Stimulated activated CD8-positive, alpha-beta memory T cell treated with anti-CD3 and anti-CD28 coated beads, Interleukin-7, amount 100 ng/mL, for 1 hour (primary cell): ENCODE measurements at places on chromosomes 12 and 14.

GRCh38 chr14:88325883-88326282 is 2.8 kb upstream of the KCNK10 start:
- DNase-seq: no peak

DNA sequence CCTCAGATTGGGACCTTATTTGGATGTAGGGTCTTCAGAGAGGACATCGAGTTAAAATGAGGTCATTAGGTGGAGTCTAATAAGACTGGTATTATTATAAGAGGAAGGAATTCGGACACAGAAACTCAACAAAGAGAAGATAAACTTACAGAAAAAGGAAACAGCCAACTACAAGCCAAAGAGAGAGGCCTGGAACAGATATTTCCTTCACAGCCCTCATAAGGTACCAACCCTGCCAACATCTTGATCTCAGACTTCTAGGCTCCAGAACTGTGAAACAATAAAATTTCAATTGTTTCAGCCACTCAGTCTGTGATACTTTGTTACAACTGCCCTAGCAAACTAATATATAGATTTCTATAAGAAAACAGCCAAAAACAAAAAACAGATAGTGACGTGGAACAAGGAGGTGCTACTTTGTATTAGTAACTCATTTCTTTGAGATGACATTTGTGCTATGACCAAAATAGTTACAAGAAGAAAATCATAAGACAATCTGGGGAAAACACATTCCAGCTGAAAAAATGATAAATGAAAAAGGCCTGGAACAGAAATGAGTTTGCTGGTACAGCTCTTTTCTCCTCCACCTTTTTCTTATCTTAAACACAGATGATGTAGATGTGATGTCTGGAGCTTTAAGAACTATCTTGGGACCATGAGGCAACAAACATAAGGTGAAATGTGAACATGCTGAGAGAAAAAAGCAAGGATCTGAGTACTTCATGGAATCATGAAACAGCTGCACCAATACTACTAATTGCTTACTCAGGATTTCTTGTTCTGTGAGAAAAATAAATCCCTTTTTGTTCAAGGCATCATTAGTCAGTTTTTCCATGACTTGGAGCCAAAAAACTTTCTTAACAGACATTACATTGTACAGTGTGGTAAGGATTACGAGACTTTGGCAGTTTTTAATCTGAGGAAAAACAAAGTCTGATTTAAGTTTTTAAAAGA is 243.2 kb downstream of the ANO6 start:
- DNase-seq: no peak

DNA sequence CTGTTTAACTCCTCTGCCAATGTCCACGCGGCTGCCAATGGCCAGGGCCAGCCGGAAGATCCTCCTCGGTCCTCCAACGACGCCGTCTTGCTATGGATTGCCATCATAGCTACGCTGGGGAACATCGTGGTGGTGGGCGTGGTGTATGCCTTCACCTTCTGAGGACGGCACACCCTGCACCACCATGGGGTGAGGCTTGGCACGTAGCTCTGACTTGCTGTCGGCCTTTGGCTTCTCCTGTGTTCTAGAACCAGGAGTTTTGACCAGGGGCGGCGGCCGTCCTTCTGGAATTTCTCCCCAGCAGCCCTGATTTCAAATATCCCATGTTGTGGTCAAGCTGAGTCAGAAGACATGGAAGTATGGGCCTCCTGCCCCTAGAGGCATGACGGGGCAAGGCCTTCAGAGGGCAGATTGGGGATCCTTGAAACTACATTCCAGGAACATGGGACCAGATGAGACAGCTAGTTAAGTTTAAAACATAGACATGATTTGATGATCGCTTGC is 47.5 kb downstream of the C14orf132 start:
- DNase-seq: no peak

GRCh38 chr14:82710267-82710841 is 1176.7 kb upstream of the SEL1L start:
- no peak for DNase-seq

DNA sequence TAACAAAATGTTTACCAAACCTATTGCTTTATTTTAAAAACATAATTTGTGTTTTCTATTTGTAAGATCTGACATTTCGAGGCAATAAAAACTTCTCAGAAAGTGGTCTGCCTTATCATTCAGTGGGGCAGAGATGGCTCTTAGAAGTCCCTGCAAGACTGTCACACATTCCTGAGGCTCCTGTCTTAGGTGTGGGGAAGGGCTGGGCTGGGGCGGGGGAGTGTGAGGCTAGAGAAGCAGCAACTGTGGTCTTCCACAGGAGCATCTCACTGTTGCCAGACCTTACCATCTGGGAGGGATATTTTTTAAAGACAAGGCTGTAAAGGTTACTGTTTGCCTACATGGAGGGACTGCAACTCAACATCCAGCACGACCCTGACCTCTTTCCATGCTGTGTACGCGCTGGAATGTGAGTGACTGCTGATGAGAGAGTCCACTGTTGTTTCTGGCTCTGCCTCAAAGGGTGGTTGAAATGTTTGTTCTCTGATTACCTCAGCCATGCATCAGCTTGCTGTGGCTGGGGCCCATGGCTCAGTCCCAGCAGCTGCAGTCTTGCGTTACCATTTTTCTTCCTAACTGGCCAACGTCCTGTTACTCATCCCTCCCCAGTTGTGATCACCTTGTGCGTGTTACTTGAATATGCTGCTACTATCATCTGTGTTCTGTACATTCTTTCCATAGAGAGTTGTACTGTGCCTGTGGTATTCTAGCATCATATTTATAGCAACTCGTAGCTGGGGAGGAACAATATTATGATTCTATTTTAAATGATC is 12.4 kb downstream of the ERG28 start:
- no peak for DNase-seq

- no peak for DNase-seq
Observed at GRCh38 chr12:115049614-115050013, 365.6 kb upstream of the TBX3 start.

DNA sequence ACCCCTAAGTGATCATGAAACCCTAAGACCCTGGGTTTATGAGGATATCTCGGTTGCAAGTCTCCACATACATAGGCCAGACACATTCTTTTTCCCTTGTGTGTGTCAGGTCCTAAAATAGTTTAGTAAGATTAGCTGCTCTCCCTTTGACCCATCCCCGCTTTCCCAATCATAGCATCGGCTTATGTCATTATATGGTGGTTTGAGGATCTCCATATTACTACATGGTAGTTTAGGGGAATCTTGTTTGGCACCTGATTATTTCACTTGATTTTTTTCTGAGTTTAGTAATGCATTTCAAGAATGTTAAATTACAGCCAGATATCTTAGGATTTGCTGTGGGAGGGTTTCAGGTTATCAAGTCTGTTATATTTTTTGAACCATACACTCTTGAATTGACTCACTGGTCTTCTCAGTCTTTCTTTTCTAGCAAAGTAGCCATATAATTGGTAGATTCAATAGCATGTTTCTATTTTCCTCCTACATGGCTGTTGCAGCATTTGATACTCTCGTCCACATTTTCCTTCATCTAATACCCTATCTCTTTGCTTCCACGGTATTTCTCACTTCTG is 68.3 kb upstream of the TRHDE start:
- DNase-seq: no peak

GRCh38 chr14:64659366-64659765 is 44.9 kb upstream of the PLEKHG3 start:
- no peak for DNase-seq

DNA sequence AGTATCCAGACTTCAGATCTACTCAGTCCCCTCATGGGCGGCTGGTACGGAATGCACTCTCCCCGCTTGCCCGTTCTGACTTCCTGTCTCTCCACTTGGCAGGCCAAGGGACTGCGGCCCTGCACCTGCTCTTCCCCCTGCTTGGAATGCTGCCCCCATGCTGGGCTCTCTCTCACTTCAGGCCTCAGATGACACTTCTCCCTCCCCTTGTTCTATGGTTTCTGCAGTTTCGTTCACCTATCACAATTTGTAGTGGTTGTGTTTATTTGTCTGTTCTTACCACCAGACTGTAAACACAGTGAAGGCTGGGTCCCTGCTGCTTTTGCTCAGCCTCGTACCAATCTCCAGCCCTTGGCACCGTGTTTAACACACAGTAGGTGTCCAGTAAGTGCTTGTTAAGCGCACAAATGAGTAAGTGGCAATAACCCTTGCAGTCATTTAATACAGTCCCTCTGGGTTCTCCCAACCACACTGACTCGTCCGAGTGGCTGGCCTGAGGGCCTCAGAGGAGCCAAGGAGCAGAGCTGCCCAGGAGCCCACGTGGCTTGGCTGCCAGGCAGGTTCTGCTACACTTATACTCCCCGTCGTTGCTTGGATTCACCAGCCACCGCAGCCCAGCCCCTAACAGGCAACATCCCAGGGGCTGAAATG is 11.8 kb downstream of the SLC6A12 start:
- DNase-seq: no peak

DNA sequence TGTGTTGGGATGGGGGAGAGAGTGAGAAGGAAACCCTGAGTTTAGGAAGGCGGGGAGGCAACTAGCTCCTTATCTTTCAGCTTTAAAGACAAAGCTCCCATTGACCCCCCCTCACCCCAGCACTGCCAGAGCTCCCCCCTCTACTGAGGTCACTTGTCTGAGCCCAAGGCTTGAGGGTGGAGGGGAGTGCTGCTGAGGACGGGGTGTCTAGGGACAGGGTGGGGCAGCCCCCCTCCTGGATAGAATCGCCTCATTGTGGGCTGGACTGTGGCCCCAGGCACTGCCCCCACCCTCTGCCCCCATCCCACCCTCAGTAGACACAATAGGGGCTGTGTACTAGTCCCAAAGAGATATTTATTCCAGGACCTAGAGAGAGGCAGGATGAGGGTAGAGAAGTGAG is 3.0 kb downstream of the ERBB3 start:
- no peak for DNase-seq

- no peak for DNase-seq
Observed at GRCh38 chr14:24952851-24953666, 96.9 kb downstream of the STXBP6 start.

DNA sequence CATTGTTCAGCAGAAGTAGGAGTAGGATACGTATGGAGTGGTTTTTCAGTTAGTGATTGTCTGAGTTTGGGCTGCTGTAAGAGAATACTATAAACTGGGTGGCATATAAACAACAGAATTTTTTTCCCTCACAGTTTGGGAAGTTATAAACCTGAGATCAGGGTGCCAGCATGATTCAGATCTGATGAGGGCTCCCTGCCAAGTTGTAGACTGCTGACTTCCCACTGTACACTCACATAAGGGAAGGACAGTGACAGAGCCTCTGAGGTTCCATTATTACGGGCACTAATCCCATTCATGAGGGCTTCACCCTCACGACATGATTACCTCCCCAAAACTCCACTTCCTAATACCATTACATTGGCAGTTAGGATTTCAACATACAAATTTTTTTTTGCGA is 50.7 kb downstream of the ACSM4 start:
- no peak for DNase-seq

DNA sequence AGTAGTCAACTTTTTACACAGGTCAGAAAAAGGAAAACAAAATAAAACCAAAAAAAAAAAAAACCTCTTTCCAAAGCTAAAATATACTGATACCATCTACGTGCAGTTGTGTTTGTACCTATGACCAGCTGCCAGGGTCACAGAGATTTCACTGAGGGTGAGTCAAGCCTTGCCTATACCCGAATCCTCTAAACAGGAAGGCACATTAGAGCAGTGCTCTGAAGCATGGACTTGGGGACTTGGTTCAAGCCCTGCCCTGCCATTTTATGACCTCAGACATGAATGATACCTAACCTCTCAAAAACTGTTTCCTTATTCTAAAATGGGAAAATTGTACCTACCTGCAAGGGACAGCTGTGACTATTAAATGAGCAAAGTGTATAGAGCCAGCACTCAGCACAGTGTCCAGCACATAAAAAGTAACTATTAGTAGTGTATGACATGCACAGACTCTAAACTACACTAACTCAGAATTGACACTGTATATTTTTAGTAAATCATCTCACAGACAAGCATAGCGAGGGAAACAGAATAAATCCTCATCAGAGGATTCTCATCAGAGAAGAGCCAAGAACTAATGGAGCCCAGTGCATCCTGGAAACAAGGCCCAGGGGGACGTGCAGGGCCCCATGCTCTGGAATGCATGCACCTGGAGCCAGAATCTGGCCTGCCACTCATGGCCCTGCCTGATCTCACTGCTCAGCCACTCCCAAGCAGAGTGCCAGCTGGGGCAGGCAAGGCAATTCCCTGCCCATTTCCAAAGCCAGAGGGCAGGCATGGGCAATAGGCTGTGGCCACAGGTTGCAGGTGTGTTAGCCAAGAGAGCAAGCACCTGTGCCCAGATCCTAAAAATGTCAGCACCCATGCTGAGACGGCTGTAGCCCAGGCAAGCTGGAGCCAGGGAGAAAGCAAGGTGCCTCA is 57.0 kb downstream of the NT5DC3 start:
- no peak for DNase-seq

- no peak for DNase-seq
Observed at GRCh38 chr14:72653026-72653425, 240.9 kb downstream of the DPF3 start.

GRCh38 chr14:90671382-90672234 is 144.6 kb downstream of the TTC7B start:
- DNase-seq: no peak

DNA sequence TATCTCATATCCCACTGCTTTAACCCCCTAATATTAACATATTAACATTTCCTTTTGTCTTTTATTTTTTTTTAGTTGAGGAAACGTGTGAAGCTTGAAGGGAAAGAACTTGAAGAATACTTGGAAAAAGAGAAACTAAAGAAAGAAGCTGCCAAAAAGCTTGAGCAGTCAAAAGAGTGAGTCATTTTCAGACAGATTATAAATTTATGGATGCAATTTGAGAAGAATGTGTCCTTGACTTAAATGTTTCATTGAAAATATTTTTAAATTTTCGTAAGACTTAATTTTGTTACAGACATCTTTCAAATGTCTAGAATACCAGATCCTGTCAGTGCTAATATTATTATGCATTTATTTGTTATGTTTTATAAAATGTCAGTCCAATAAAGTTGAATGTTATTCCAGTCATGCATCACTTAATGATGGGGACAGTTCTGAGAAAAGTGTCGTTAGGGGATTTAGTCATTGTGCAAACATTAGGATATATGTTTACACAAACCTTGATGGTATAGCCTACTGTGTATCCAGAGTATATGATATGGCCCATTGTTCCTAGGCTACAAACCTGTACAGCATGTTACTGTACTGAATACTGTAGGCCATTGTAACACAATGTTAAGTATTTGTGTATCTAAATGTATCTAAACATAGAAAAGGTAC is 32.6 kb downstream of the CPSF2 start:
- DNase-seq: no peak

DNA sequence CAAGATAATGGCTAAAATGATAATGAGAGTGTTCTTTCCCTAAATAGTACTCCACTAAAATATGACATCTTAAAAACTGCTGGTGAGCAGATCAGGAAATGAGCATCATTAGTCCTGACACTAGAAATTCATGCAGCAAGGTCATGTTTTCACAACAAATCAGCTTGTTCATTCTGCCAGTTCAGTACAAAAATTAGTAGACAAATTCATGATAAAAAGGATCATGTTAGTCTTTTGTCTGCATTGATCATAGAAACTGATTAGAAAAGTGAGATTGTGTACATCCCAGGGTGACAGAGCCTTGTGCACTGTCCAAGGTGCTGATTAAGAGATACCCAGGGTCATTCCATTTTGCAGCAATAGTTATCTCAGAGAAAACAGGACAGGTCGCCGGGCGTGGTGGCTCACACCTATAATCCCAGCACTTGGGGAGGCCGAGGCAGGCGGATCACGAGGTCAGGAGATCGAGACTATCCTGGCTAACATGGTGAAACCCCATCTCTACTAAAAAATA is 163.6 kb downstream of the RIMBP2 start:
- no peak for DNase-seq
